Left lobe of liver (tissue), 2 donors: ENCODE measurements at places on chromosomes 7 and 10. TPM values are rescaled to one million over a fixed set of nuclear protein-coding genes. Genes with fewer than 3 reads are reported as not detected.

The TRIM50 gene
- not detected for total RNA-seq

The LRIT1 gene
- total RNA-seq, result not detected

The TMEM72 gene
- total RNA-seq, result not detected

The CDC14C gene
- not detected for total RNA-seq

The BMPR1A gene
- total RNA-seq, result 12.6 TPM

The MKLN1 gene
- total RNA-seq, result 27.9 TPM

The RBP4 gene
- total RNA-seq, result 6,485 TPM

GRCh38 chr10:92751827-92752226 lies 62.1 kb downstream of the HHEX start:
- DNase-seq, result no peak

GRCh38 chr10:118908557-118909256 lies 120.8 kb upstream of the NANOS1 start:
- DNase-seq, result no peak

GRCh38 chr10:47329855-47330254 lies 7.6 kb downstream of the GDF2 start:
- no peak for DNase-seq

DNA sequence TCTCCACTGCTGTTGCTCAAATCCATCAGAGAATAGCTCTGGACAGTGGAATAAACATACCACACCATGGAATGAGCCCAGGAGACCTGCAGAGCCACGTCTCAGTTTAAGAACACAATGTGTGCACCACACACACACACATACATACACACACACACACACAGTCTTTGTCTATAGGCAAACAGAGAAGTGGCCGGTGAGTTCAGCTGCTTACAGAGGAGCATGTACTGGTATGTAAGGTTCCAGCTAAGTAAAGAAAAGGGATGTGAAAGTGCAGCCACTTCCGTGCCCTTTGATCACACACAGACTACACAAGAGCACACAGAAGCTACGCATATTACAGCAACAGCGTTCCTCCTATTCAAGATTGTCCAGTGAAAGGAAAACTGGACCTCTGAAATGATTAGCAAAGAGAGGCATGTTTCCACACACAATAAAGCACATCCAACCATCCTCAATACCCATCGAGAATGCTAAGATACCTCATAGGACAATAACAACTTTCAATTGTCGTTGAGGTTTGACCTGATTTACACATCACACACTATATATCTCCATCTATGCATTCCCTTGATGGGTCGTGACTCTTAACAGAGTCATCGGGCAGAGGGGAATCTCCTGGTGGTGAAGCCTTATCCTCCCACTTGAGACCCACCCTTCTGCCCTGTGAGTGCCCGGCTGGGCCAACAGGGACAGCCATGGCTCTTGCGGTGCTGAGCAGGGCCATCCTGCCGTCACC lies 23.6 kb downstream of the SLC35B4 start:
- DNase-seq, result peak; percentile 63

DNA sequence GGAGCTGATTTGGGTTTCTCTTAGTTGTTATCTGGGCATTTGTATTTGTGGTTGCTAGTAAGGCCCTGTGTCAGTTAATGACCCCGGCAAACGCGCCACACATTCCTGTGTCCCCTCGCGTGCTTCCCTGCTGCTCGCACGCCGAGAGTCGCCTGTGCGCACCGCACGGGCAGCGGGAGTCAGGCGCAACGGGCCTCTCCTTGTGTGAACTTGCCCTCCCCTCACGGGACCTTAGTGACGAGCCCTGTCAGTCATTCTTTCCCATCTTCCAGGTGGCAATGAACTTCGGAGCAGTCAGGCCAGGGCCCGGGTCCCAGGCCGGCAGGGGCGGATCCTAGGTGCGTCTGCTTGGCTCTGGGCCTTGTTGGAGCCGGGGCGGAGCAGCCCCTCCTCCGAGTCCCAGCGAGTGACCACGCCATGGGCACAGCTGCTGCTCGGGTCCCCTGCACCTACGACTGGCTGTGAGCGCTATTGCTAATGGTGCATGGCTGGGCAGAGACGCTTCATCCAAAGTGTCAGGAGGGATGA lies 12.4 kb upstream of the PRKAR1B start:
- DNase-seq, result no peak

DNA sequence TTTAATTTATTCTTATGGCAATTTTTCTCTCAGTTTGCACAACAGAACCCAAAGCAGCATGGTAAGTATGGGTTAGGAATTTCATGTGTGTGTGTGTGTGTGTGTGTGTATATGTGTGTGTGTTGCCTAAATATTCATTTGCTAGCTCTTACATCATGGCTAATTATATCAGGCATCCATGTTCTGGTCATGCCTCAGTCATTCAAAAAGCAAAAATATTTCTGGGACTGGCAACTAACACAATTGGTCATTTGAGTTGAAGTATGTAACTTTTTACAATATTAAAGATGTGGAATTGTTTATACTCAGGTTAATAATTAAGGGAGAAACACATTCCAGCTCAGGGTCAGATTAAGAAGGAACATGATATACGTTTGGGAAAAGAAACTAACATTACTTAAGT lies 67.6 kb upstream of the PHYHIPL start:
- DNase-seq, result no peak

DNA sequence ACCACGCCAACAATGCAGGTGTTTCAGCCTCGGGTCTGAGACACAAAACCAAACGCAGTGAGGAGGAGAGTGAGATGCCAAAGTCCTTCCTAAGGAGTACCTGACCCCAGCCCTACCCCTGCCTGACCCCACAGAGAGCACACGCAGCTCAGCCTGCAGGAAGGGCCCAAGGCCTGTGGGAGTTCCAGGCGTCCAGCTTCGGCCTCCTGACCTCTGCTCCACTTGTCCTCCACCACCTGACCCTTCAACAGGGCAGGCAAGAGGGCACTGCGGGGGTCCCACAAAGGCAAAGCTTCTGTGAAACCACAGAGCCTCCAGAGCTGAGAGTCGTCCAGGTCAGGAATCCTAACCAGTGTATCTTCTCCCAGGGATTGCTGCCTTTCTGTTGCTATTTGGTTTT lies 122.0 kb upstream of the PPP2R2D start:
- no peak for DNase-seq

- no peak for DNase-seq
Observed at GRCh38 chr7:128867842-128868623, 5.4 kb downstream of the ATP6V1F start.

DNA sequence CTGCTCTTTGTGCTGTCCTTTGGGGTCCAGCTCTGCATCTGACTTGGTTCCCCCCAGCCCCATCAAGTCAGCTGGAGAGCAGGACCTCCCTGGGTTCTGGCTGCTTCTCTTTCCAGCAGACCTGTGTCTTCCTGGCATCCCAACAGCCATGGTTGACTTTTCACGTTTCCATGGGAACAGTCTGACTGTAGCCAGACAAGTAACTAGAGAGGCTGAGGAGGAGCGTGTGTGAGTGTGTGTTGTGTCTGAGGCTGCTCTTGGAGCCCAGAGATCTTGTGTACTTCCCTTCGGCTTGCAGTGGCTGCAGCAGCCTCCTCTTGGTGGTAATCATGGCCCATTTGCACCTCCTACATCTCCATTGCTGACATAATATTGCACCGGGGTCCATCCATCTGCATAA lies 332.0 kb downstream of the RPS24 start:
- DNase-seq, result no peak

DNA sequence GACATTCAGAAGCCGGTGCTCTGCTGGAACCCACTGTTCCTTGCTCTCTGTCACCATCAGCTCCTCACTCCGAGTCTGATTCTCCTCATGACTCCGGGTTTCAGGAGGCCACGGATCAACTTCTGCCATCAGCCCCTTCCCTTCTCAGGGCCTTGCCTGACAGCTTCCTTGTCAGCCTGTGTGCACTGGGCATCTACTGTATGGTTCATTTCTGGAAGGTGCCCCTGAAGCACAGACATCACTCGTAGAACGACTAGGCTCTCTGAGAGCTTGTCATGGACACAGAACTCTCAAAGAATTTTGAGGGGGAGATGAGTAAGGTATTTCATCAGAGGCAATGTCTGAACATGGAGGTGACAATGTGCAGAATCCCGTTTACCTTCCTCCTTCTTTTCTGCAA lies 396.1 kb downstream of the TNS3 start:
- no peak for DNase-seq

DNA sequence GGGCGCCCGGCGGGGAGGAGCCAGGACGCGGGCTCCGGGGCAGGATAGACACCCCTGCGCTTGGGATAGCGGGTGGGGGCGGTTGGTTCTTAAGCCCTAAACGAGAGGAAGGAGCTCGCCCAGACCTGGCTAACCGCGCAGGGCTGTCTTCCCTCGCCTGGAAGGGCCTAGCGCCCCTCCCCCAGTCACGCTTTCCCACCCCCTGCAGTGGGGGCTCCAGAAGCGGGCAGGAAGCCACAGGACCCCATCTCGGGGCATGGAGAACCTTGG lies 6.5 kb downstream of the SHH start:
- DNase-seq, result no peak

DNA sequence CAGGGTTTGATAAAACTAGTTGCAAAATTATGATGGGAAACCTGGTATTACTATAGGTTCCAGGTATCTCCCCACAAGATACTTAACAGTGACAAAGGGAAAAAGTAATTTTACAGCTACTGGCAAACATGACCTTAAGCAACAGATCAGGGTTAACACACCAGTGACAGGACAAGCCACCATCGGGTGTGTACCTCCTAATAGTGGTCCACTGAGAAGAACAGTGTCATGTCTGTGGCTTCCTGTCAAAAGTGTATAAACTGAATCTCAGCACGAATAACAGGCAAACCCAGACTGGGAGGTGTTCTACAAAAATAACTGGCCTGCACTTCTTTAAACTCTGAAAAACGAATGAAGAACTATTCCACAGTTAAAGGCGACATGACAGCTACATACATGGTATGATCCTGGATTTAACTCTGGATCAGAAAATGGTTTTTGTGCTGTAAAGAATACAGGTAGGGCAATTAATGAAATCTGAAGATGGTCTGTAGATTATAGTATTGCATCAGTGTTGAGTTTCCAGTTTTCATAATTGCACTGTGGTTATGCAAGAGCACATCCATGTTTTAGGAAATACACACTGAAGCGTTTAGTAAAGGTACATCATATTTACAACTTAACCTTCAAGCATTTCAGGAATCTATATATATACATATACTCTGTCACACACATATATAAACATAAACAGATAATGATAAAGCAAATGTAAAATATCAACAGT lies 32.0 kb upstream of the ARMS2 start:
- no peak for DNase-seq

DNA sequence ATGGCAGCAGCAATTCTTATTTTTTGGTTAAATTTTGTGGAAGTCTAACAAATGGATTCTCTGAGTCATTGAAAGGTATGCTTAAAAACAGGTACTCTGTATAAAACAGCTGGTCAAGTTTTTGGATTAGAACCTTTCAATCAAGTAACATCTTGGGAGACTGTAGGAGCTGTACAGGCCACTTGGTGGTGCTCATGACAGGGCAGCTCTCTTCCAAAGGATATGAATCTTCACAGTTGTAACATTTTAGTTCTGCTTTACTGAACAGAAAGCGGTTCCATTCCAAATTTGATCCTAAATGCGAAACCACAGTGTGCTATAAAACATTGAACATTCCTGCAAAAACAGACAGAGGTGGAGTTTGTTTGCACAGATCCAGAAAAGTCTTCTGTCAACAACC lies 44.5 kb upstream of the AGR3 start:
- no peak for DNase-seq

- DNase-seq, result no peak
Observed at GRCh38 chr7:72406820-72407403, 5.2 kb downstream of the CALN1 start.

DNA sequence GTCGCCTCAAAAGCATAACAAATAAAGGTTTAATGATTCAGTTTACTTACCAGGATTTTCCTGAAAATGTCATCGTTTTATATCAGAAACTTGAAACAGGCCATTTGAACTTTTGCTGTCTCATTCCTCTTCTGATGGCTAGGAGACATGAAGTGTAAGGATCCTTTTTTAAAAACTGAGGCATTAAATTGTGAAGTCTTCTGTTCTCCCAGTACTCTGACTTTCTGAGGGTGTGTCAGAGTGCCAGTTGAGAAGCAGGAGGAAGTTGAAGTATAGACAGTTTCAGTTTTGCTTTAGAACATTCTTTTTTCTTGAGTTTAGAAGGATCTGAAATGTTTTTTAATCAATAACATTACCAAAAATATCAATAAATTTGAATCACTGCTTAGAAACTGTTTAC lies at the start of gene SAMD9L:
SAMD9L (minus strand) TSS at position 242 of the 400 bp plus-strand sequence. CDS start 12,414 bp downstream, outside the sequence.
- DNase-seq, result no peak

DNA sequence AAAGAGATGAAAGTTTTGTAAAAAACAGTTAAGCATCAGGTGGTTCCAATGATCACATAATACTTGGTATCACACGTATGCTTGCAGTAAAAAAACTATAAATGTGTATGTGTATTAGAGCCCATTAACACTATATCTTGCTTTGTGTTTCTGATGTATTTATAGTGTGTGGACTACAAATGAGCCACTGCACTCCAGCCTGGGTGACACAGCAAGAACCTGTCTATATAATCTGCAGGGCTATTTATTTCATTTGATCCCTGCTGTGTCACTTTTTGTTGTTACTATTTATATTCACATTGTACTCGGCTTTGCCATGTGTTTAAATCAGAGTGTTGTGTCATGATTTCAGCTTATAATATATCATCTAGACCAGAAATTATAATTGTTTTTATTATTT lies 487.8 kb upstream of the TEX47 start:
- no peak for DNase-seq

DNA sequence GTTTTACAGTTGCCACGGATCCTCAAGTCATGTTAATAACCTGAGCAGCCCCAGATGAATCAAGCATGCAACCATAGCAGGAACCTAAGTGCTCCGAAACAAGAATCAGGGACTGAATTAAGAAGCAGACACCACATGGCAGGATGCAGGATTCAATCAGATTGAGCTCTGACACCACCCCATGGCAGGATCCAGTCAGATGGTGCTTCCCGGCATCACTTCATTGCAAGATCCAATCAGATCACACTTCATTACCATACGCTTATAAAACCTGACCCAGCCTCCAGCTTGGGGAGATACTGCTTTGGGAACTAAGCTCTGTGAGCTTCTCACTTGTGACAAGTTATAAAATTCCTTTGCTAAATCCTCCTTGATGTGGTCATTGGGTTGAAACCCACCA lies 55.3 kb downstream of the ABCB4 start:
- no peak for DNase-seq

- DNase-seq, result no peak
Observed at GRCh38 chr7:80807166-80807900, 111.5 kb downstream of the SEMA3C start.

- no peak for DNase-seq
Observed at GRCh38 chr10:30462513-30462912, 28.5 kb downstream of the MAP3K8 start.

DNA sequence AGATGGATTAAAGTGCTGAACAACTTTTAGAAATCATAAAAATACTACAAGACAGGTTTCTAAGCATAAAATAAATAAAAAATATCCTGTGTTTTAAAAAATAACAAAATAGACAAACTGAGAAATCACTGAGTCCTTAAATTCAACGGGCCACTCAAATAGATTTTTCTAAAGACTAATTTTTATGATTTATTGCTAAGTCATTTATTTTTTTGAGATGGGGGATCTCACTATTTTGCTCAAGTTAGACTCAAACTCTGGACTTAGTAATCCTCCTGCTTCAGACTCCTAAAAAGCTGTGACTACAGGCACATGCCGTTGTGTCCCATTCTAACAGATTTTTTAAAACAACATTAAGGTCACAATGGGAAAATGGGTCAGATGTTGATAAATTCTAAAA lies 121.0 kb upstream of the THSD7A start:
- DNase-seq, result no peak
